ENCODE measurements at places on chromosomes 2 and 18. TPM values are rescaled to one million over a fixed set of nuclear protein-coding genes. Genes with fewer than 3 reads are reported as not detected.

GRCh38 chr2:219078126-219078525, 17.4 kb upstream of the IHH start:
- peaks cover 28% of the 10 kb centered on the region for H3K4me1 ChIP-seq
- H3K4me3 ChIP-seq = no peak overlapping the region
- H3K27me3 ChIP-seq = no peaks in the 10 kb centered on the region
- no peak overlapping the region for H3K27ac ChIP-seq

The PLA2R1 gene
- total RNA-seq = 5.8 TPM

DNA sequence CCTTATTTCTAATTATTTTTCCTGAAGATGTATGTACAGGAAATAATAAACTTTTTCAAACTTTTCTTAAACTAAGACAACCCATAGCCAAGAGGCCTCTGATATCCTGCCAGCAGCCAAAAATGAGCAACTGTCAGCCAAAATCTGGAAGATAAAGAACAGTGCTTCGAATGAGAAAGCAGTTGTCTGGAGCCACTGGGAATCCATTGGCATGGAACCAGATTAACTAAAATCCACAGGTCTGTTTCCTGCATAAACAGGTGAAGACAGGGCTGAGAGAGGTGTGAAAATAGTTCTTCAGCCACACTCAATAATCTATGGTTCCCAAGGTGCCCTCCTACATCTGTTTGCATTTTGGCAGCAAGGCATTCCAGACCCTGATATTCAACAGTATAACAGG, 1076.7 kb upstream of the PIK3C3 start:
- no peaks in the 10 kb centered on the region for H3K27me3 ChIP-seq
- H3K4me1 ChIP-seq = no peaks in the 10 kb centered on the region
- no peaks in the 10 kb centered on the region for H3K36me3 ChIP-seq
- DNase-seq = no peak
- H3K27ac ChIP-seq = no peak overlapping the region

The TUBA4A gene
- total RNA-seq = 97.9 TPM

GRCh38 chr2:124607679-124608078, 582.6 kb downstream of the CNTNAP5 start:
- H3K27me3 ChIP-seq = no peaks in the 10 kb centered on the region
- H3K4me1 ChIP-seq = no peaks in the 10 kb centered on the region
- no peak for DNase-seq
- no peak overlapping the region for H3K4me3 ChIP-seq
- no peaks in the 10 kb centered on the region for H3K36me3 ChIP-seq
- no peak overlapping the region for H3K27ac ChIP-seq

DNA sequence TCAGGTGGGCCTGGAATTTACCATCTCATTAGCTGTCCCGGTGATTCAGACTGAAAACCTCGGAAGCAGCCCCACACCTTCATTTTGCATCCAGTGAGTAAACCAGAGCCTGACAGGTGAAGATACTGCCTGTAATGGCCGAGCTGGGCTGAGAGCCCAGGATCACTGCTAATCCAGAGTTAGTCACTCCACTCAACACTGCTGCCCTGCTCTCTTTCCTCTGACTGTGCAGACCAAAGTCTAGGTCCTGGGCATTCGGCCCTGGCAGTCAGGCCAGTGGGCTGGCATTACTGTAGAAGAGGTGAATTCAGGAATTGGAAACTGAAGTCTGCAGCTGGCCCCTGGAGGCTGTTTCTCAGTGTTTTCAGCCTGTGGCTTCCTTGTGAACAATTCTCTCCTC, 44.3 kb downstream of the TMEM17 start:
- no peaks in the 10 kb centered on the region for H3K36me3 ChIP-seq
- no peak overlapping the region for H3K27ac ChIP-seq
- H3K4me3 ChIP-seq = no peak overlapping the region
- no peaks in the 10 kb centered on the region for H3K27me3 ChIP-seq

DNA sequence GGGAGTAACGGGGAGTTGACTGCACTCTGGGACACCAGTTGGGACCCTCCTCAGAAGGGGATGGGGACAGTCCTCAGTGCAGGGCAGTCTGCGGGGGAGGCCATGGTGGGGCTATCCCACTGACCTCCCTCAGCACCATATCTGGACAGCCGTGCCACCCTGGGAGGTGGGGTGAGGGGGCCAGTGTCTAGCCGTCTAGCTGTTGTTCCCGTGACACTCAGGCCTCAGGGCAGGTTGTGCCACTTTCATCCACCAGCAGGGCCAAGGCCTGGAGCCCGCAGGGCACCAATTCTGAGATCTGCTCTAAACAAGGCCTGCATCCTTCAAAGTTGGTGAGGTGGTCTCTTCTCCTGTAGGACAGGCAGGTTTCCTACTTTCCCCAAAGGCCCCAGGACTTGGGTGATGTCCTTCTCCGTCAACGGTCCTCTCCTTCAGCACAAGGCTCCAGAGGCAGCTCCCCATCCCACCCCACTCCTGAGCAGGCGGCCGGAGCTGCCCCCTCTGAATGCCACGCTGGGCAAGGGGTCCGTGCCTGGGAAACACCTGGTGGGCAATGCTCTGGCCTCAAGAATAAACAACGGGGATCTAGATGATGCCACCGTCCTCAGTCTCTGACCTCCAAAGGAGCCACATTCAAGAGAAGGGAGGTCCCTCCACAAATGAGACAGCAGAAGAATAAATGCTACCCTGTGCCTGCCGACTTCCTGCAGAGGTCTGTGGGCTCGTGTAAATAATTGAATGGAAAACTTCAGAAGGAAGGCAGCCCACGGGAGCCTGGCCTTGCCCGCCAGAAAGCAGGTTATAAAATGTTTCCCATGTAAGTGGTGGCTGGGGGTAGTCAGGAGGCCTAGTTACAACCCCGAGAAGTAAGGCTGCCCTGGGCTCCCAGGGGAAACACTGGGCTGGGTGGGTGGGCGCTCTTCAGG, 42.8 kb upstream of the PTMA start:
- H3K27me3 ChIP-seq = no peaks in the 10 kb centered on the region
- H3K4me3 ChIP-seq = peak overlapping the region; percentile 75
- H3K4me1 ChIP-seq = no peaks in the 10 kb centered on the region

The C18orf32 gene
- 73.8 TPM for total RNA-seq

The FBXO15 gene
- 1.5 TPM for total RNA-seq

The NEU4 gene
- 0.37 TPM for total RNA-seq

GRCh38 chr2:145757503-145758246, 1237.8 kb upstream of the ZEB2 start:
- H3K4me3 ChIP-seq = no peak overlapping the region
- no peak for DNase-seq
- no peaks in the 10 kb centered on the region for H3K36me3 ChIP-seq
- H3K4me1 ChIP-seq = peaks cover 30% of the 10 kb centered on the region

- H3K27me3 ChIP-seq = no peaks in the 10 kb centered on the region
- no peak for DNase-seq
- H3K36me3 ChIP-seq = peaks cover 35% of the 10 kb centered on the region
- H3K4me1 ChIP-seq = no peaks in the 10 kb centered on the region
- H3K27ac ChIP-seq = no peak overlapping the region
Measured at GRCh38 chr2:233297076-233297475, 10.5 kb upstream of the SAG start.

The NEUROD1 gene
- total RNA-seq = not detected

The IL1F10 gene
- not detected for total RNA-seq

DNA sequence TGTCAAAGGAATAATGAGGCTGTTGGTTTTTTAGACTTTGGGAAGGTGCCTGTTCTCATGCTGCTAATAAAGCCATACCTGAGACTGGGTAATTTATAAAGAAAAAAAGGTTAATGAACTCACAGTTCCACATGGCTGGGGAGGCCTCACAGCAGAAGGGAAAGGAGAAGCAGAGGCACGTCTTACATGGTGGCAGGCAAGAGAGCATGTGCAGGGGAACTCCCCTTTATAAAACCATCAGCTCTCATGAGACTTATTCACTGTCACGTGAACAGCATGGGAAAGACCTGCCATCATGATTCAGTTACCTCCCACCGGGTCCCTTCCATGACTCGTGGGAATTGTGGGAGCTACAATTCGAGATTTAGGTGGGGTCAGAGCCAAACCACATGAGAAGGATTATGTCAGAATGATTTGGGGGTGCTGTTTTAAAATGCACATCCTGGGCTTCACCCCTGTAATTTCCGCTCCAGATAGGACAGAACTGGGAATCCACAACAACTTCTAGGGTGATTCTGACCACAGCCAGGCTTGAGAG, 37.8 kb downstream of the TCF7L1 start:
- H3K4me3 ChIP-seq = no peak overlapping the region
- H3K36me3 ChIP-seq = no peaks in the 10 kb centered on the region
- H3K27ac ChIP-seq = no peak overlapping the region
- no peak for DNase-seq

DNA sequence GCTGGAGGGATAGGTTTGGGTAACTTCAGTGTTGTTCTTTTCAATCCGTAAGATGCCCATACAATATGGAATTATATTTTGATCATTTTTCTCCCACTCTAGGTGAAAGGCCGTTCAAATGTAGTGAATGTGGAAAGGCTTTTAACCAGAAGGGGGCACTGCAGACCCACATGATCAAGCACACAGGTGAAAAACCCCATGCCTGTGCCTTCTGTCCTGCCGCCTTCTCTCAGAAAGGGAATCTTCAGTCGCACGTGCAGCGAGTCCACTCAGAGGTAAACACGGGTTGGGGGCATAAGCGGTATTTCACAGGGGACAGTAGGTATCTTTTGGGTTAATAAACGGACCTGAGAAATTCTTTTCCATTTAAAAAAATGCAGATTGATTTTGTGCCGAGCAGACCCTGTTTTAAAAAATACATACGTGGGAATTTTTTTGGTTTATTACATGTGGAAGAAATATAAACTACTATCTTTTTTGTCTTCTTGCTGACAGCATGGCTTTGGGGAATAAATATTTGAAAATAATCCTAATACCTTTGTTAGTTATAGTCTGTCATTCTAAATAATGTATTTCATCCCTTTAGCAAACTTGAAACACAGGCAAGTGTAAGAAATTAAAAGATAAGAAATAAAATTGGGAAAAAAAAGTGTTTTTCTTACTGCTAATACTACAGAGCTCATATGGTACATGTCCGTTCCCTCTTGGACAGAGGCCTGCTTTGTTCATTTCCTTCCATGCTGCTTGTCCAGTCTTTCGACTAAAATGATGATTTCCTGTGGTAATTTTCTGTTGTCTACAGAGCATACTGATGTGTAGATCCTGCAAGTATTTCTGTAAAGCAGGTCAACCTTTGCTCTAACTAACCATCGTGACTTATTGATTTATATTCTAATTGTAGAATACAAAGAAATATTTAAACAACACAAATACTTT, 53.3 kb downstream of the ZNF236 start:
- DNase-seq = peak; percentile 52
- H3K4me1 ChIP-seq = peaks cover 9% of the 10 kb centered on the region
- no peak overlapping the region for H3K4me3 ChIP-seq
- no peaks in the 10 kb centered on the region for H3K27me3 ChIP-seq
- no peak overlapping the region for H3K27ac ChIP-seq
- peaks cover 6% of the 10 kb centered on the region for H3K36me3 ChIP-seq

- peaks cover 25% of the 10 kb centered on the region for H3K4me1 ChIP-seq
- H3K27ac ChIP-seq = no peak overlapping the region
- DNase-seq = no peak
- peaks cover 42% of the 10 kb centered on the region for H3K36me3 ChIP-seq
- no peak overlapping the region for H3K4me3 ChIP-seq
- no peaks in the 10 kb centered on the region for H3K27me3 ChIP-seq
Measured at GRCh38 chr18:12362473-12363174, 14.4 kb downstream of the AFG3L2 start.

- H3K4me3 ChIP-seq = no peak overlapping the region
- no peak overlapping the region for H3K27ac ChIP-seq
- no peak for DNase-seq
- peaks cover 21% of the 10 kb centered on the region for H3K4me1 ChIP-seq
Measured at GRCh38 chr2:222569826-222570225, 86.1 kb downstream of the FARSB start.

DNA sequence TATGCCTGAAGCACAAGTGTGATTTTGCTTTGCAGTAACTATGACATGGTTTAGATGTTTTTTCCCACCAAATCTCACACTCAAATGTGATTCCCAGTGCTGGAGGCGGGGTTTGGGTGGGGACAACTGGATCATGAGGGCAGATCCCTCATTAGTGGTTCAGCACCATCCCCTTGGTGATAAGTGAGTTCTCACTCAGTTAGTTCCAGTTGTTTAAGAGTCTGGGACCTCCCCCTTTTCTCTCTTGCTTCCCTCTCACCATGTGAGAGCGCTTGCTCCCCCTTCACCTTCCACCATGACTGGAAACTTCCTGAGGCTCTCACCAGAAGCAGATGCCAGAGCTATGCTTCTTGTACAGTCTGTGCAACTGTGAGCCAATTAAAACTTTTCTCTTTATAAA, 102.9 kb downstream of the NBAS start:
- no peaks in the 10 kb centered on the region for H3K27me3 ChIP-seq
- DNase-seq = no peak
- H3K4me3 ChIP-seq = no peak overlapping the region
- no peak overlapping the region for H3K27ac ChIP-seq
- no peaks in the 10 kb centered on the region for H3K36me3 ChIP-seq

GRCh38 chr18:69447886-69448285, 47.2 kb downstream of the DOK6 start:
- H3K4me1 ChIP-seq = no peaks in the 10 kb centered on the region
- DNase-seq = no peak
- no peaks in the 10 kb centered on the region for H3K36me3 ChIP-seq
- no peaks in the 10 kb centered on the region for H3K27me3 ChIP-seq
- no peak overlapping the region for H3K27ac ChIP-seq

- H3K4me1 ChIP-seq = peaks cover 14% of the 10 kb centered on the region
- peak; percentile 84 for DNase-seq
- H3K36me3 ChIP-seq = peaks cover 5% of the 10 kb centered on the region
- H3K4me3 ChIP-seq = peak overlapping the region; percentile 41
Measured at GRCh38 chr2:45778720-45779171, 127.3 kb downstream of the PRKCE start.

DNA sequence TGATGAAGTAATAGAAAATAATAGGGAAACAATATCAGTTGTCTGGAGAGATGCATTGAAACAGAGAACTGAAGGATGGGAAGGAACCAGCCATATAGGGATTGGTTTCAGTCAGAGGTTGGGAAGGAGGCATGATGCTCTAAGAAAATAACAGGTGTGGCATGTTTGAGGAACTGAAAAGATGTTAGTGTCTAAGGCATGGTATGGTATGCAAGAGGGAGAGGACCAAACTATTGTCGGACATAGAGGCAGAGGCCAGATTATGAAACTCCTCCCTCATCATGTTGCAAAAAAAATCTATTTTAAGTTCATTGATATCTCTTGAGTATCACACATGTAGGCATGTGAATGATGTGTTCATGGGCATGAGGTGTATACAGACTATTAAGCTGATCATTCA, 48.9 kb upstream of the EMILIN2 start:
- no peaks in the 10 kb centered on the region for H3K4me1 ChIP-seq
- no peak for DNase-seq
- H3K27ac ChIP-seq = no peak overlapping the region
- H3K4me3 ChIP-seq = no peak overlapping the region
- peaks cover 17% of the 10 kb centered on the region for H3K36me3 ChIP-seq

GRCh38 chr2:33289961-33290360, 186.5 kb upstream of the RASGRP3 start:
- H3K36me3 ChIP-seq = no peaks in the 10 kb centered on the region
- H3K4me1 ChIP-seq = peaks cover 17% of the 10 kb centered on the region
- no peak for DNase-seq
- no peak overlapping the region for H3K4me3 ChIP-seq

DNA sequence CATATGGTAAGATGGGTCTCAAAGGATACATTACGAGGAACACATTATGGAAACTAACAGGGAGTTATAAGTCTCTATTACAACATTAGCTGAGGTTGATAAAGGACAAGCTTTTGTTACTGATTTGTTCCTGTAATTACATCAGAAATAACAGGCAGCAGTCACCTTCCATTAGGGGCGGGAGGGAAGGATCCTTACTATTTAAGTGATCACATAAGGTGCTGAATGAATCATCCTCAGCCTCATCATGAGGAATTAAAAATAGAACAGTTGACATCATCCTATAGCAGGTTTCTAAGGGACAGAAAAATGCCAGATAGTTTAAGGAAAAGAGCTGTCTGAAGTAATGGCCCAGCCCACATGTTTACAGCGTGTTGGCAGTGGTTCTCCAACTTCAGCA, 86.9 kb upstream of the MGAT5 start:
- H3K27me3 ChIP-seq = no peaks in the 10 kb centered on the region
- H3K36me3 ChIP-seq = no peaks in the 10 kb centered on the region
- H3K4me3 ChIP-seq = no peak overlapping the region
- no peak for DNase-seq
